ENCODE measurements at places on chromosomes 7 and 10. TPM values are rescaled to one million over a fixed set of nuclear protein-coding genes. Genes with fewer than 3 reads are reported as not detected.

PHF14 gene
- 17.1 TPM for polyA plus RNA-seq

- no peak for DNase-seq
These were observed 28.5 kb upstream of the CFAP46 start for GRCh38 chr10:132970641-132971438.

DENND11 gene
- 6.1 TPM for polyA plus RNA-seq

GRCh38 chr10:74079936-74080590 is 70.6 kb downstream of the AP3M1 start:
- no peak for DNase-seq

TSPAN33 gene
- polyA plus RNA-seq = 316 TPM

DNA sequence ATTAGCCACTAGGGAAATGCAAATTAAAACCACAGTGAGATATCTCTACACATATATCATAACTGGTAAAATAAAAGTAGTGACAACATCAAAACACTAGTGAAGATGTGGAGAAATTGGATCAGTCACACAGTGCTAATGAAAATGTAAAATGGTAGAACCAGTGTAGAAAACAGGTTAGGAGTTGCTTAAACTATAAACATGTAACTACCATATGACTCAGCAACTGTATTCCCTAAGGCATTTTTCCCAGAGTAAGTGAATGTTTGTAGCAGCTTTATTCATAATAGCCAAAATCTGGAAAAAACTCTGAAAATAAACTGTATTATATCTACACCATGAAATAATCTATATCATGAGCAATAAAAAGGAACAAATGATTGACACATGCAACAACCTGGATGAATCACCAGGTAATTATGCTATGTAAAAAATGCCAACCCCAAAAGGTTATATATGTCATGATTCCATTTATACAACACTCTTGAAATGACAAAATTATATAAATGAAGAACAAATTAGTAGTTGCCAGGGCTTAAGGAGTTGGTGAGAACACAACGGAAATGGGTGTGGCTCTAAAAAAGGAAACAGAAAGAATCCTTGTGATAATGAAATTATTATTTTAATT is 22.8 kb downstream of the SLC25A40 start:
- DNase-seq = no peak

CCL24 gene
- not detected for polyA plus RNA-seq

All from kidney (tissue), 22 donors.